ENCODE measurements at places on chromosomes 7 and 10. TPM values are rescaled to one million over a fixed set of nuclear protein-coding genes. Genes with fewer than 3 reads are reported as not detected.
A peak's percentile ranks its signal among the peaks of the same experiment; 100 is the strongest.

The PON1 gene
- total RNA-seq = not detected

The ZC3HAV1L gene
- total RNA-seq = 15.7 TPM

The MTERF1 gene
- total RNA-seq = 14.9 TPM

The TAC1 gene
- not detected for total RNA-seq

The AQP1 gene
- not detected for total RNA-seq

The PTPN20 gene
- 1.1 TPM for total RNA-seq

The SERPINE1 gene
- 1.2 TPM for total RNA-seq

The CTAGE4 gene
- 1.2 TPM for total RNA-seq

GRCh38 chr7:7996568-7996967 lies 28.0 kb downstream of the GLCCI1 start:
- no peaks in the 10 kb centered on the region for H3K27me3 ChIP-seq
- H3K4me3 ChIP-seq = no peak overlapping the region
- H3K4me1 ChIP-seq = peaks cover 10% of the 10 kb centered on the region

GRCh38 chr7:99990460-99990852 lies 14.6 kb upstream of the AZGP1 start:
- DNase-seq = no peak
- H3K36me3 ChIP-seq = no peaks in the 10 kb centered on the region
- H3K4me1 ChIP-seq = peaks cover 12% of the 10 kb centered on the region
- no peak overlapping the region for H3K4me3 ChIP-seq
- no peak overlapping the region for H3K27ac ChIP-seq

DNA sequence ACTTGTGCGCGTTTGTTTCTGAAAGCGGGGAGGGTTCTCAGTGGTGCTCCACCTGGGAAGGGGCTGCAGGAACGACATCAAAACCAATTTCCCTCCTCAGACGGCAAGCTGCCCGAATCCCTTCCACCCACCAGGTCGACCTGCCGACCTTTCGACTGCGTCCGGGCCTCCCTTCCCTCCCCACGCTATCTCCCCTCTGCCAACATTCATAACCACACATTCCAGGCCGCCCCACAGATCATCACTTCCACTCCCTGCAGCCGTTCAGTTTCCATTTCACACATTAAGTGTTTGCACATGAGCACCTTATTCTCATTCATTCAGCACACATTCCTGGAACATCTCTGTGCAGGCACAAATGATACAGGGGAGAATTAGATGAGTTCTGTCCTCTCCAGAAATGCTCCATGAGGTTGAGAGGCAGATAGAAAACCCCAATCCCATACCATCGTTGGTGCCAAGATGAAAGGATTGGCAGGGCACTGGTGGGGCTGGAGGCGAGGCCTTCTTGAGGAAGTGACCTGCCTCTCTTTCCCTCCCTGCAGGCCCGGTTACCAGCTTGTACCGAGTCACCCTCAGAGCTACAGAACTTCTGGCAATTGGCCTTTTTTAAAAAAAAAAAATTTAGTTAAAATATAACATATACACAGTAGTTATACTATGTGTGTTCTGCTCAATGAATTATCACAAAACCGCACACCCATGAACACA lies 70.0 kb downstream of the MINDY4 start:
- no peaks in the 10 kb centered on the region for H3K36me3 ChIP-seq
- H3K4me1 ChIP-seq = no peaks in the 10 kb centered on the region
- DNase-seq = no peak
- no peaks in the 10 kb centered on the region for H3K27me3 ChIP-seq
- no peak overlapping the region for H3K4me3 ChIP-seq

DNA sequence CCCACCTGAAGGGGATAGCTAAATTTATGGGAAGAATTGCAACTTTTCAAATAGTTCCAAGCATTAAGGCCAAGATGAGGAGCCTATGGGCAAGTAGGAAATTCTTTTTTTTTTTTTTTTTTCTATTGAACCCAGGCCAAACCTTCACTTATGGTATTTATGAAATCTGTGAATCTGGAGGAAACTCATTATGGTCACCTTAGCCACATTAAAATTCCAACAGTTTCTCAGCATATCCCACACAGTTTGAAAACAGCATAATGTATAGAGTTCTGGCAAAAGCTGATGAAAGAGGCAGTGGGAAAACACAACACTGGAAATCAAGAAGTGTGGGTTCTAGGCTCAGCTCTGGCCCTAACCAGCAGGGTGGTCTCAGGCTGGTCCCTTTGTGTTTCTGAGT lies 236.9 kb downstream of the PTEN start:
- no peak for DNase-seq
- no peaks in the 10 kb centered on the region for H3K4me1 ChIP-seq
- H3K4me3 ChIP-seq = no peak overlapping the region

- peaks cover 15% of the 10 kb centered on the region for H3K27me3 ChIP-seq
- H3K36me3 ChIP-seq = no peaks in the 10 kb centered on the region
- H3K4me3 ChIP-seq = no peak overlapping the region
- no peaks in the 10 kb centered on the region for H3K4me1 ChIP-seq
- no peak for DNase-seq
These were observed 254.2 kb upstream of the ZNF32 start for GRCh38 chr10:43902842-43903241.

- no peaks in the 10 kb centered on the region for H3K27me3 ChIP-seq
- DNase-seq = no peak
These were observed 69.0 kb downstream of the EZH2 start for GRCh38 chr7:148814922-148815559.

DNA sequence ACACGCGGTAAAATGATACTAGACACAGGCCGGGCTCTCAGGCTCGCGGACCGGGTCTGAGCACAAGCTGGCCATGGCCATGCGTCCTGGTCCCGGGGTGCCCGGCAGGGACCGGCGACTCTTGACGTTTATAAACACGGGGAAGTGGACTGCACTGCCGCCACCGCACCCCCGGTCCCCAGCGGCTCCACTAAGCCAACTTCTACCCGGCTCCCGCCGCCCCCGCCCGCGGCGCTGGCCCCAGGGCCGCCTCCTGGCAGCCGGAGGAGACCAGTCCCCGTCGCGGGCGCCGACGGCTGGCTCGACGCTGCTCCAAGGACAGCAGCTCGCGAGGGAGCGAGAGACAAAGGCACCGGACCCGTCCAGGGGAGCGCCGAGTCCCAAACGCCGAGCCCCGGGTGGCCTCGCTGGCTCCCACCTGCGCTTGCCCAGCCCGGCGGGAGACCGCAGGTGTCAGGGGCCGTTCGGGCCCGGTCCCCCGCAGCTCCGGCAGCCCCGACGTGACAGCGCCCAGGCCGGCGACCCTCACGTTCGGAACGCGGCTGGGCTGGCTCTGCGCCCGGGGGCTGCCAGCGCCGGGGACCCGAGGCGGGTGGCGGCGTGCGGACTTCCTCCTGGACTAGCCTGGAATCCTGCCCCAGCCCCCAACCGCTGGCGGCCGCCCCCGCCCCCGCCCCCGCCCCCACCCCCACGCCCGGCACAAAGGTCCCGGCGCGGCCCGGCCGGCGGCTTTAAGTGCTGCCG lies 517 bp downstream of the ITGB1 start:
- peak overlapping the region; percentile 72 for H3K27ac ChIP-seq
- H3K36me3 ChIP-seq = peaks cover 1% of the 10 kb centered on the region
- peak overlapping the region; percentile 76 for H3K4me3 ChIP-seq
- no peaks in the 10 kb centered on the region for H3K27me3 ChIP-seq

GRCh38 chr7:140607441-140607989 lies 33.1 kb downstream of the DENND2A start:
- DNase-seq = no peak
- H3K4me1 ChIP-seq = no peaks in the 10 kb centered on the region
- H3K36me3 ChIP-seq = no peaks in the 10 kb centered on the region
- H3K4me3 ChIP-seq = no peak overlapping the region
- H3K27me3 ChIP-seq = no peaks in the 10 kb centered on the region

- H3K36me3 ChIP-seq = no peaks in the 10 kb centered on the region
- H3K4me3 ChIP-seq = no peak overlapping the region
- peaks cover 2% of the 10 kb centered on the region for H3K4me1 ChIP-seq
- H3K27ac ChIP-seq = no peak overlapping the region
These were observed 41.4 kb upstream of the SMARCD3 start for GRCh38 chr7:151289891-151290290.

DNA sequence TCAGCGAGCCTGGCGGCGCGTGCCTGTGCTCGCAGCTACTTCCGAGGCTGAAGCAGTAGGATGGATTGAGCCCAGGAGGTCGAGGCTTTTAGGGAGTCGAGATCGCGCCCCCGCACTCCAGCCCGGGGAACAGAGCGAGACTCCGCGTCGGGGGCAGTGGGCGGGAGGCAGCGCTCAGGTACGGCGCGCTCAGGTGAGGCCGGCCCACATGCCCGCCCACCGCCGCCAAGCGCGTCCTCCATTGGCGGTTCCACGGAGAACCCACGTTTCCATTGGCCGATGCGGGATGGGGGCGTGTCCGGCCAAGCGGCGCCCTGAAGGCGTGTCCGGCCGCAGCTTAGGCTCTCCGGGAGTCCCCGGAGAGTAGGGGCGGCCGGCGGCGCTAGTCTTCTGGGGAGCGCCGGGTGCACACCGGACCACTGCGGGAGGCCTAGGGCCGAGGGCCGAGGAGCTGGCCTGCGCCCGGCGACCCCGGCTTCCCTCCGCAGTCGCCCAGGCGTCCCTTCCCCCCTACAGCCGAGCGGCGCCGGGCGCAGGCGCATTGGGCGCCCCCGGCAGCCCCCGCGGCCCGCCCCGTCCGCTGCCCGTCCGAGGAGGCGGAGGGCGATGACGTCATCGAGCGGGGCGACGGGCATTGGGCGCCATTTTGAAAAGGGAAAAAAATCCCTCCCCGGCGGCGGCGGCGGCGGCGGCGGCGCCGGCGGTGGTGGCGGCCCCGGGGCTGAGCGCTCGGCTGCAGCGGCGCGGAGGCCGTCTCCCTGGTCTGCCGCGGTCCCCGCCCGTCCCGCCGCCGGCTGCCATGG lies at the start of gene PPP2R2D:
Gene PPP2R2D, plus strand, starts transcription at position 659 of the 803 bp plus-strand sequence. Its CDS starts 141 bp downstream, at position 800.
- DNase-seq = peak; percentile 96
- H3K4me3 ChIP-seq = peak within 1 kb of the TSS; percentile 82
- H3K36me3 ChIP-seq = peaks cover 12% of the 10 kb centered on the region
- peak within 1 kb of the TSS; percentile 85 for H3K27ac ChIP-seq
- H3K4me1 ChIP-seq = peaks cover 58% of the 10 kb centered on the region

DNA sequence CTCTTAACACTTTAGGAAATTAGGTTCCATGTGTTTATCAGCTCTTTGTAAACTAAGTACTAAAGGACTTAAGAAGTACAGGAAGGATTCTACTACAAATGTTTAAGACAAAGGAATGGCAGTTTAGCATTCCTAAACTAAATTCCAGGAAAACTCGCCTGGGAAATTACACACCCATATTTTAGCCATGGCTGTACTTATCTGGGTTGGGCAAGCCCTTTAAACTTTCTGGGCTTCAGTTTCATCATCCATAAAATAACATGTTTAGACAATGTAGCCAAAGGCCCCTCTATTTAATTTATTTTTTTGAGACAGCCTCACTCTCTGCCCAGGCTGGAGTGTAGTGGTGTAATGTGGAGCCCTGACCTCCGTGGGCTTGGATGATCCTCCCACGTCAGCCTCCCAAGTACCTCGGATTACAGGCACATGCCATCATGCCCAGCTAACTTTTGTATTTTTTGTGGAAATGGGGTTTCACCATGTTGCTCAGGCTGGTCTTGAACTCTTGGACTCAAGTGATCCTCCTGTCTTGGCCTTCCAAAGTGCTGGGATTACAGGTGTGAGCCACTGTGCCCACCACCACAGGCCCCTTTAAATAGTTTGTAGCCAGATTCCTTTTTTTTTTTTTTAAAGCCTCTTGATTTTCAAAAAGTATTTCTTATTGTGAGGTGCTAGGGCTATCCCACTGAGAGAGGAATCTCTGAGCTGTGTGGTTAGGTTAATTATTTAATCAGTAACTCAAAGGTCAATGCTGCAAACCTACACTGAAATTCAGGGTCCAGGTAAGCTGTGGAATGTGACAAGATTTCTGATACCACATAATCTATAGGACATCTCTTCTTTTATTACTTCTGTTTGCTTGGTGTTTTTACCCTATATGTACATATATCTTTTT lies 32.1 kb downstream of the TMEM60 start:
- H3K4me3 ChIP-seq = no peak overlapping the region
- H3K27ac ChIP-seq = no peak overlapping the region
- H3K36me3 ChIP-seq = peaks cover 11% of the 10 kb centered on the region
- peaks cover 4% of the 10 kb centered on the region for H3K4me1 ChIP-seq
- H3K27me3 ChIP-seq = no peaks in the 10 kb centered on the region

- no peak for DNase-seq
- H3K36me3 ChIP-seq = no peaks in the 10 kb centered on the region
- no peak overlapping the region for H3K27ac ChIP-seq
- peaks cover 17% of the 10 kb centered on the region for H3K27me3 ChIP-seq
These were observed 79.6 kb downstream of the OR13A1 start for GRCh38 chr10:45235798-45236220.

- H3K36me3 ChIP-seq = no peaks in the 10 kb centered on the region
- DNase-seq = no peak
- no peaks in the 10 kb centered on the region for H3K27me3 ChIP-seq
- H3K4me3 ChIP-seq = no peak overlapping the region
- no peaks in the 10 kb centered on the region for H3K4me1 ChIP-seq
These were observed 291.2 kb upstream of the FZD1 start for GRCh38 chr7:90972906-90973550.

DNA sequence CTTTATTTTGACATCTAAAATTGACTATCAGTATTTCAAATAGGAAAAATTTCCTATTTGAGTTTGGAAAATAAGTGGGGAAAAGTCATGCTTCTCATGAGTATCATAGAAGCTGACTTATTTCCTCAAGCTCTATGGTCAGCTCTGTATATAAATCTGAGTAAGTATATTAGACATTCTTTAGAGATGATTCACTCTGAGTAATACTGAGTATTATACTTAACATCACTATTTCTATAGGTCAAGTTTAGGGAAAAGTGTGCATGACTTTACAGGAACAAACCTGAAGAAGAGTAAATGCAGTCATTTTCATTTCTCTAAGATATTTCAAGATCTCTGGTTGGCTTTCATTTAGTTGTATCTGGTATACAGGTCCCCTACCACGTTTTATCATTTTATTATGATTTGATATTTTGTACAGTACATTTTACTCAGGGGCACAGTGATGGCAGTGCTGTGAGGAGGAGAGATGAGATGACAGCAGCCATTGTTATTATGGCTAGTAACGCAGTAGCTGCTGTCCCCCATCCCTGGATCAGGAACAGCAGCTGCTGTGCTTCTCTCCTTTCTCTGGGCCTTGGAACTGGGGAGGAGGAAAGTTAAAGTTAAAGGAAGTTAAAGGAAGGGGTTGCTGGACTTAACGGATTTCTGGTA lies 15.2 kb downstream of the SND1 start:
- H3K36me3 ChIP-seq = peaks cover 25% of the 10 kb centered on the region
- H3K4me3 ChIP-seq = no peak overlapping the region
- H3K27me3 ChIP-seq = no peaks in the 10 kb centered on the region
